Activated T-helper 1 cell treated with anti-CD3 and anti-CD28 coated beads, Interleukin-12 subunit alpha, Interleukin-12 subunit beta, Interleukin-2, Interleukin-4 antibody, amounts not matched to agents 30 ng/mL and 10 ng/mL and 1 ng/mL, durations not matched to agents 14 hours and 24 hours and 36 hours (primary cell): ENCODE measurements at places on chromosomes 16 and 17. TPM values are rescaled to one million over a fixed set of nuclear protein-coding genes. Genes with fewer than 3 reads are reported as not detected.

- H3K27me3 ChIP-seq: peaks cover 7% of the 10 kb centered on the region
- H3K36me3 ChIP-seq: no peaks in the 10 kb centered on the region
- no peak for DNase-seq
- no peaks in the 10 kb centered on the region for H3K4me1 ChIP-seq
- H3K27ac ChIP-seq: no peak overlapping the region
- no peak overlapping the region for H3K4me3 ChIP-seq
Observed at GRCh38 chr16:74224828-74225612, 71.6 kb upstream of the PSMD7 start.

- no peaks in the 10 kb centered on the region for H3K27me3 ChIP-seq
- no peak for DNase-seq
- peaks cover 14% of the 10 kb centered on the region for H3K4me1 ChIP-seq
Observed at GRCh38 chr16:685967-686366, 1.8 kb upstream of the JMJD8 start.

- H3K36me3 ChIP-seq: no peaks in the 10 kb centered on the region
- no peak for DNase-seq
- H3K4me3 ChIP-seq: peak overlapping the region; percentile 86
- H3K27ac ChIP-seq: peak overlapping the region; percentile 59
- H3K4me1 ChIP-seq: peaks cover 86% of the 10 kb centered on the region
- H3K27me3 ChIP-seq: peaks cover 14% of the 10 kb centered on the region
Observed at GRCh38 chr16:10877472-10877946, 507 bp downstream of the CIITA start.

DNA sequence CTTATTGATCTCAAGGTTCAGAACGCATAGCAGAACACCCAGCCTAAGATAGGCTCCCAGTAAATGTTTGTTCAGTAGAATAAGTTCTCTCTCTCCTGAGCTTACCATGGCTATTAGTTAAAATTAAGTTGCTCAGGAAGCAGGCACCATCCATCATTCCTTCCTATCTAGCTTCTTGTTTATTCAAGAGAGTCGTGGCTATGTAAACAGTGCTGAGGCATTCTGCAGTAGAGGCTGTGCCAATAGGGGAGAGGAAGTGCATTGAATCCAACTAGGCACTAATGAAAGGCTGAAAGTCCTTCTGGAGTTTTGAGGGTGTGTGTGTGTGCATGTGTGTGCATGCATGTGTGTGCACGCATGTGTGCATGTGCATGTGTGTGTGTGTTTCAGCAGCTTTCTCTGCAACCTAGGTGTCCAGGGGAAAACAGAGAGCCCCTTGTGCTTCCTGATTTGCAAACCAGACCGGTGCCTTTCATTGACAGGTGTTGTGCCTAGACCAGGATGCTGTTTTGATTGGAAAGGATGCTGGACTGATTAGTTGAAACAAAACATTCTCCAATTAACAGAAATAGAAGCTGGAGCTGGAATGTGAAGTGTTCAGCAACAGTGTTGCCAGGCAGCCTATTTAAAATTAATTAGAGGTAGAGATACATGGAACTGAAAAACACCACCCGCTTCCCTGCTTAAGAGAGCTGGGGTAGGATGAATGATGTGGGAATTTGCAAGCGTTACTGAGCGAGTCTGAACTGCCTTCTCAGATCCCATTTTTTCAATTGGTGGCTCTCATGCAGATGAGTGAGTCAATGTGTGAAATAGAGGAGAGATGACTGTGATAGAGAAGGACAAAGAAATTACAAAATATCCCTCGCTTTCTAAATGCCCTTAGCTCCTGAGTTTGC, 103.3 kb upstream of the CLEC3A start:
- peaks cover 4% of the 10 kb centered on the region for H3K27me3 ChIP-seq
- no peaks in the 10 kb centered on the region for H3K36me3 ChIP-seq
- H3K4me1 ChIP-seq: no peaks in the 10 kb centered on the region
- DNase-seq: no peak
- H3K4me3 ChIP-seq: no peak overlapping the region

- peaks cover 21% of the 10 kb centered on the region for H3K36me3 ChIP-seq
- peak overlapping the region; percentile 78 for H3K27ac ChIP-seq
- peaks cover 32% of the 10 kb centered on the region for H3K4me1 ChIP-seq
- H3K27me3 ChIP-seq: no peaks in the 10 kb centered on the region
- peak overlapping the region; percentile 70 for H3K4me3 ChIP-seq
Observed at GRCh38 chr17:75124041-75124818, 7.3 kb downstream of the NT5C start.

DNA sequence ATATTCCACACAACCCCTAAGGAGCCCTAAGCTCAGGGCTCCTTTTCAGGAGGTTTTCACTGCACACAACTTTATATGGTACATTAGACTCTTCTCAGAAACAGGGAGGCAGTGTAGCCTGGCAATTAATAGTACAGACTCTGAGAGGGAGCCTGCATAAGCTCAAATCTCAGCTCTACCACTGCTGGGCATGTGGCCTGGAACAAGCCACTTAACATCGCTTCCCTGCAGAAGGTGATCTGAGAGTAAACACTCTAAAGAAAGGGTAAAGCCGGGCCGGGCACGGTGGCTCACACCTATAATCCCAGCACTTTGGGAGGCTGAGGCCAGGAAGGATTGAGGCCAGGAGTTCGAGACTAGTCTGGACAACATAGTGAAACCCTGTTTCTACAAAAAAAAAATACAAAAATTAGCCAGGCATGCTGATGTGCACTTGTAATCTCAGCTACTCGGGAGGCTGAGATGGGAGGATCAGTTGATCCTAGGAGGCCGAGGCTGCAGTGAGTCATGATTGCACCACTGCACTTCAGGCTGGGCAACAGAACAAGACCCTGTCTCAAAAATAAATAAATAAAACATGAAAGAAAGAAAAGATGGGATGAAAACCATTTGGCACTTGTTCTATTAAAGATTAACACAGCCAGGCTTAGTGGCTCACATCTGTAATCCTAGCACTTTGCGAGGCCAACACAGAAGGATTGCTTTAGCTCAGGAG, 70.7 kb upstream of the DNAJA2 start:
- no peak overlapping the region for H3K4me3 ChIP-seq
- no peak for DNase-seq
- peaks cover 17% of the 10 kb centered on the region for H3K4me1 ChIP-seq

DNA sequence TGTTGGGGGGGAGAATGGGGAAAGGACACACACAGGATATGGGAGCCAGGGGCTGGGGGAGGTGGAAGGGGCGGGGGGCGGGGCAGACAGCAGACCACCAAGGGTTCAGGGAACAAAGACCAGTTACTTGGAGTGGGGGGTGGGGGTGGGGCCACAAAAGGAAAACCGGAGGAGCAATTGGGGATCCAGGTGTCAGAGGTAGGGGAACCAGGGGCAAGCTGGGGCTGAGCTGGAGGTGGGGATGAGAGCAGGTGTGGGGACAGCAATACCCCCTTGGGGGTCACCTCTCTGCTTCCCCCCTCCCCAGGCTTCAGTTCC, 1.4 kb upstream of the ORAI3 start:
- peaks cover 15% of the 10 kb centered on the region for H3K36me3 ChIP-seq
- H3K4me3 ChIP-seq: no peak overlapping the region

DNA sequence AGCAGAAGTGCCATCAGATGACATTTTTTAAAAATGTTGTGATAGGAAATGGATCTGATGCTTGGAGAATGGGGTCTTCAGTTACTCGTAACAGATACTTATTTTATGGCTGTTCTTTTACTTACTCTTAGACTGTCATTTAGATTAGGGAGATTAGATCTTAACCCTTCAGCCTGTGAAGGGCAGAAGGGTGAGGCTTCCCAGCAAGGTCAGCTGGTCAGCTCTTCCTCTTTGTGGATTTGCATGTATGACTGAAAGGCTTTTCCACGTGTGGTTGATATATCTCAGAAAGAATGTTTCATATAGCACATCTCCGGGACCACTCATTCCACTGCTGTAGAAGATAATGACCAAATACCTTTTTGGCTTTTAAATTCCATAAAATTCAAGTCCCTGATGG, 27.4 kb downstream of the GRB7 start:
- DNase-seq: no peak
- peaks cover 59% of the 10 kb centered on the region for H3K36me3 ChIP-seq
- no peak overlapping the region for H3K27ac ChIP-seq
- no peaks in the 10 kb centered on the region for H3K27me3 ChIP-seq
- H3K4me1 ChIP-seq: peaks cover 61% of the 10 kb centered on the region
- no peak overlapping the region for H3K4me3 ChIP-seq

GRCh38 chr17:6079960-6080359, 9.8 kb downstream of the WSCD1 start:
- H3K36me3 ChIP-seq: no peaks in the 10 kb centered on the region
- no peak overlapping the region for H3K27ac ChIP-seq
- DNase-seq: no peak

DNA sequence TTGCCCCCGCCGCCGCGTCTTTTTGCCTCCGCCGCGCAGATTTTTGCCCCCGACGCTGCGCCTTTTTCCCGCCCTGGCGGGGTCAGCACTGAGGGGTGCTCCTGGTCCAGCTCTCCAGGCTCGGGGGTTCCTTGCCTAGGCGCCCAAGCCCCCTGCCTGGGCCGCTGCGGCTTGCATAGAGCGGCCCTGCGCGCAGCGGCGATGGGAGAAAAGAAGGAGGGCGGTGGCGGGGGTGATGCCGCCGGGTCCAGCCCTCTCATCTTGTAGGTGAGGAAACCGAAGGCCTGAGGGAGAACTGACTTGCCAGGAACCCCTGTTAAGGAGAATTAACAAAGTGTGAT, 330.8 kb upstream of the WSB1 start:
- no peaks in the 10 kb centered on the region for H3K36me3 ChIP-seq
- H3K27me3 ChIP-seq: peaks cover 9% of the 10 kb centered on the region
- no peaks in the 10 kb centered on the region for H3K4me1 ChIP-seq
- DNase-seq: no peak

DNA sequence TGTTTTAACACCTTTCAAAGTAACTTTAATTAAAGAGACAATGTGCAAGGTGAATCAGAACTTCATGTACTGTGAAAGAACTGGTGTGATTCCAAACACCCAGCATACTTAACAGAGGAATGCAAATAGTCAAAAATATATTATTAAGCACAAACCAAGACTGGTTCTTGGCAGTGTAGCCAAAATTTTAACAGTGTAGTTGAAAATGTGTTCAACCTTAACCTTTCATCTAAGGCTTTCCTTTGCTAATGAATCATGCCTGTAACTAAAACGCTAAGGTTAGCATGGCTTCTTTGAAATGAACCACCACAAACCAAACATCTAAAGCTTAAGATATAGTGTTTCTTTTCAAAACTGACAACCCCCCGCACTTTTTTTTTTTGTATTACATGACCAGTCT, 146.3 kb upstream of the AXIN2 start:
- peaks cover 7% of the 10 kb centered on the region for H3K27me3 ChIP-seq
- H3K4me3 ChIP-seq: no peak overlapping the region
- H3K4me1 ChIP-seq: no peaks in the 10 kb centered on the region
- no peaks in the 10 kb centered on the region for H3K36me3 ChIP-seq

DNA sequence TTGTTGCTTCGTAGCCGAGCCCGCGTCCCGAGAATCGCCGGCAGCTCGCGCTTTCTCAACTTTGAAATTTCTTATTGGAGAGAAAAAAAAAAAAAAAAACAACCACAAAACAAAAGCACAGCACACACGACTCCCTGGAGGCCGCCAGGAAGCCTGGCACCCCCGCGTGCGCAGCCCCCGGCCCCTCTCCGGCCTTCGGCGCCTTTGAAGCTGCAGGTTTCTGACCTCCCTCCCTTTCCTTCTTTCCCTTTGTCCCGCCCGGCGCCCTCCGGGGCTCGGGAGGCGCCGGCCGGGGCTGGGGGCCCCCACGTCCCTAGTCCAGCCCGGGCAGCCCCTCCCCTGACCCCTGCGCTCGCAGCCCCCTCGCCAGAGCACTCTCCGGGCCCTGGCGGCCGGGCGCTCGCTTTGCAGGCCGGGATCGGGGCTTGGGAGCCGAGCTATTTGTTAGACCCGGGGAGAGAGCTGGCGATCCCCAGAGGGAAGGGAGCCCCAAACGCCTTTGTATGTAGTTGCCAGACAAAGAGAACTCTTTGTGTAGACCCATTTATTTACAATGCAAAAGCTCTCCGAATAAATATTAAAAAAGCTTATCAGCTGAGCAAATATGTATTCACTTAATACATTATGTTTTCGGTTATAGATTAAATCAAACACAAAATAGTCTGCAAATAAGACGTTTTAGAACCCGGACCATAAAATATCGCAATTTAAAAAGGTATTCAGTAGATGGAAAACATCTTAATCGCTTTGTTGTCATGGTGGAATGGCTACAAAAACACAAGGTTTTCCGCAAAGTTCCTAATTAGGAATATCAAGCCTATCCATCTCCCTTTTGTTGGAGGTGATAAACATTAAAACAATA, 2.3 kb downstream of the BAHCC1 start:
- no peak for DNase-seq
- H3K4me3 ChIP-seq: peak overlapping the region; percentile 68
- H3K36me3 ChIP-seq: peaks cover 4% of the 10 kb centered on the region
- H3K4me1 ChIP-seq: peaks cover 20% of the 10 kb centered on the region

- DNase-seq: no peak
- H3K27me3 ChIP-seq: peaks cover 8% of the 10 kb centered on the region
- no peak overlapping the region for H3K4me3 ChIP-seq
- peaks cover 7% of the 10 kb centered on the region for H3K4me1 ChIP-seq
- no peaks in the 10 kb centered on the region for H3K36me3 ChIP-seq
Observed at GRCh38 chr17:82693168-82693867, 5.2 kb downstream of the RAB40B start.

- H3K27me3 ChIP-seq: no peaks in the 10 kb centered on the region
- peaks cover 14% of the 10 kb centered on the region for H3K4me1 ChIP-seq
- H3K36me3 ChIP-seq: peaks cover 2% of the 10 kb centered on the region
- peak overlapping the region; percentile 41 for H3K4me3 ChIP-seq
- DNase-seq: peak; percentile 44
Observed at GRCh38 chr17:28871056-28871579, 16.3 kb downstream of the ERAL1 start.

DNA sequence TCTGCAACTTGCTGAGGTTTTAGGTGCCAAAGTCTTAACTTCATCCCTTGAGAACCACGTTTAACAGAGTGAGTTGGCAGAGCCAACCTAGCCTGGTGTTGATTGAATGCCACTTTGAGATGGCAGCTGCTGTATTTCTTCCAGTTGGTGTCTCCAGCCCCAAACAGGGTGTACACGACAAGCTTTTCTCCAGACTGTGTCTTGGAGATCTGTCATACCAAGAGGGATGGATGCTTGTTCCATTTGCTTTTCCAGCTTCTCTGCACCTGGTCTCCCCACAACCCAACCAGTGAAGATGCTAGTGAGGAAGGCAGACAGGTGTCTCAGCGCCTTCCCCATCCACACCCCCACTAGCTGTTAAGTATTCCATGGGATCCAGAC, 141.1 kb upstream of the HS3ST2 start:
- no peak for DNase-seq
- H3K4me1 ChIP-seq: no peaks in the 10 kb centered on the region
- no peak overlapping the region for H3K27ac ChIP-seq
- peaks cover 4% of the 10 kb centered on the region for H3K27me3 ChIP-seq

- H3K27ac ChIP-seq: peak overlapping the region; percentile 99
- peak overlapping the region; percentile 98 for H3K4me3 ChIP-seq
- H3K36me3 ChIP-seq: peaks cover 36% of the 10 kb centered on the region
- H3K4me1 ChIP-seq: peaks cover 49% of the 10 kb centered on the region
- no peaks in the 10 kb centered on the region for H3K27me3 ChIP-seq
Observed at GRCh38 chr16:31179219-31179746, 656 bp upstream of the FUS start.

- H3K27ac ChIP-seq: no peak overlapping the region
- H3K4me3 ChIP-seq: no peak overlapping the region
- H3K36me3 ChIP-seq: peaks cover 1% of the 10 kb centered on the region
- DNase-seq: no peak
- no peaks in the 10 kb centered on the region for H3K4me1 ChIP-seq
Observed at GRCh38 chr17:58388302-58389190, 28.8 kb downstream of the RNF43 start.

GRCh38 chr16:52386694-52387093, 160.2 kb downstream of the TOX3 start:
- no peak overlapping the region for H3K27ac ChIP-seq
- H3K36me3 ChIP-seq: no peaks in the 10 kb centered on the region
- no peak overlapping the region for H3K4me3 ChIP-seq
- no peaks in the 10 kb centered on the region for H3K27me3 ChIP-seq

KRT32 gene
- not detected in 2 replicates for total RNA-seq

CHST4 gene
- total RNA-seq: not detected in 2 replicates

CDH13 gene
- not detected in 2 replicates for total RNA-seq
